ENCODE measurements at places on chromosomes 3 and 15.

GRCh38 chr3:56309465-56309864 is 158.8 kb downstream of the ERC2 start:
- no peak for DNase-seq

DNA sequence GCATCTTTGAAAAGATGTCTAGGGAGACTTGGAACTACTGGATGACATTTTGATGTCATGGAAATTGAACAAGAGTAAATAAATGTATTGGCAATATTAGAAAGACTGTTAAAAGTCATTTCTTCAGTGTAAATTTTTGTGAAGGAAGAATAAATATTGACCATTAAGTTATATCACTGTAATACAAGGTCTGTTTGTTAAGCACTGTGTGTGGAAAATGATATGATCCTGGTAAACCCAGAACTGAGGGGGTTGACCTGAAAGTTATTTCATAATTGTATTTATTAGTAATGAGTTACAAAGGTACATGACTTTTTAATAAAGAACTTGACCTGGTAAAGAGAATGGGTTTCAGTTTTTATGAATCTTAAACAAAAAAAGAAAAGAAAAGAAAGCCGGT is 106.6 kb downstream of the B3GALNT1 start:
- no peak for DNase-seq

- DNase-seq, result no peak
Observed at GRCh38 chr3:183953471-183954070, 64.1 kb downstream of the ABCC5 start.

DNA sequence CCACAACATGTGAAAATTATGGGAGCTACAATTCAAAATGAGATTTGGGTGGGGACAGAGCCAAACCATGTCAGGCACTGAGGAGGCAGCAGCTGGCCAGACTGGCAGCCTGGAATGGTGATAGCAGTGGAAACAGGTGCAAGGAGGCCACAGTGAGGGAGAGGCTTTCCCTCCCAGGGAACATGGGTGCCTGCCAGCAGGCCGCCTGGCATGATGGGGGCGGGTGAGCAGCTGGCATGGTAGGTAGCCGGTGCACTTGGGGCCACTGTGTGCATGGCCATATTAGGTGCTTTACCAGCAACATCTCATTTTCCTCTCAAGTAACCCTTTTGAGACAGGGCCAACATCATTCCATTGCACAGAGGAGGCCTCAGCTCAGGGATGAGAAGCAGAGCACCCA is 18.3 kb upstream of the MRPS22 start:
- no peak for DNase-seq

DNA sequence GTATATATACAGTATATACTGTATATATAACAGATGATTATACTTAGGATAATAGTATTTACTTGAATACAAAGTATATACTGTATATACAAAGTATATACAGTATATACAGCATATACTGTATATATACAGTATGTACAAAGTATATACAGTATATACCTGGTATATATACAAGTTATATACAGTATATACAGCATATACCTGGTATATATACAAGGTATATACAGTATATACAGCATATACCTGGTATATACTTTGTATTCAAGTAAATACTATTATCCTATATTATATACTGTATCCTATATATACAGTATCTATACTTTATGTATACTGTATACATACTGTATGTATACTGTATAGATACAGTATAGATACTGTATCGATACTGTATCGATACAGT is 14.6 kb upstream of the CPOX start:
- DNase-seq, result no peak

GRCh38 chr15:92656089-92656488 is 514 bp upstream of the FAM174B start:
- no peak for DNase-seq

- no peak for DNase-seq
Observed at GRCh38 chr3:21314688-21315087, 436.3 kb downstream of the ZNF385D start.

DNA sequence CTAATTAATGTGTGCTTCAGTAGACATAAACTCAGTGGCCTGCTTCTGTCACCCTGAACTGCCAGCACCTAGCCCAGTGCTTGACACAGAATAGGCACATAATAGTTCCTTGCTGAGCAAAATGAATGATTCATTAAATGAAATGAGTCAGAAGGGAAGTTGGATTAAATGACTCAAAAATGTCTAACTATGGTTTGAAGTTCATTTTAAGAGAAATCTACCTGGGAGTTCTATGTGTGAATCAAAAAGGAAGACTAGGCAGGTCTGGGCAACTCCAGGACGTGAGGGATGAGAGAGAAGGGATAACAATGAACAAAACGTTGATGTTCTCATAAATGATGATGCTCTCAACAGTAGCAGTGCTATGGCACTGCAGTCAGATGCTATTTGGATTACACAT is 175.0 kb downstream of the CFAP20DC start:
- no peak for DNase-seq

Measured in stimulated activated CD8-positive, alpha-beta memory T cell treated with anti-CD3 and anti-CD28 coated beads, Interleukin-7, amount 100 ng/mL, for 1 hour (primary cell).